ENCODE measurements at places on chromosomes 3 and 15.

- DNase-seq, result no peak
Measured at GRCh38 chr3:56133423-56133822, 334.8 kb downstream of the ERC2 start.

- no peak for DNase-seq
Measured at GRCh38 chr3:172204716-172205115, 165.3 kb downstream of the FNDC3B start.

- DNase-seq, result no peak
Measured at GRCh38 chr3:188177721-188178120, 23.8 kb downstream of the LPP start.

GRCh38 chr15:65663521-65663920, 41.8 kb downstream of the SLC24A1 start:
- DNase-seq, result no peak

DNA sequence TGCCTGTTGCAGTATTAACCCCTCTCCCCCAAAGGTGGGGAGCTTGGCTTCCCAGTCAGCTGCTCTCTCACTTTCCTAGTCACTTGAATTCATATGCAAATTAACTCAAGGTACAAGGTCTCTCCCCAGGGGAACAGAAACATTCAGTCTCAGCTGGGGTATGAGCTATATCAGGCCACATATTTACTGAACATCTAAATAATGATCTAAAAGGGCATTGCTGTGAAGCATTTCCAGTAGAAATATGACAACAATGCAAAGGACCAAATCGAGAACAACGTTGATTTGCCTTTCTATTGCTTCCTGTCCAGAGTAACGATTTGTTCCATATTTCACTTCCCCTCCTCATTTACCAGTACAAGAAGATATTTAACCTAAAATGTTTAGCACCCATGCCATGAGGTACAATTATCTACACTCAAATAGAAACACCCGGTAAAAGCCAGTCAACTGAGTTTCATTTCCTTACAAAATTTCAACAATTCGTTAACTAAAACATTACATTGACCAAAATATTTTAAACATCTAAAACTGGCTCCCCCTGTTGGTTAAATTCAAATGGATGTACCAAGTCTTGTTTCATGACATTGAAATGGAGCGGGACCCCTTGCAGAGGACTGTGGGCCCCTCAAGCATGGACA, 36.5 kb upstream of the KLHL6 start:
- DNase-seq, result no peak

DNA sequence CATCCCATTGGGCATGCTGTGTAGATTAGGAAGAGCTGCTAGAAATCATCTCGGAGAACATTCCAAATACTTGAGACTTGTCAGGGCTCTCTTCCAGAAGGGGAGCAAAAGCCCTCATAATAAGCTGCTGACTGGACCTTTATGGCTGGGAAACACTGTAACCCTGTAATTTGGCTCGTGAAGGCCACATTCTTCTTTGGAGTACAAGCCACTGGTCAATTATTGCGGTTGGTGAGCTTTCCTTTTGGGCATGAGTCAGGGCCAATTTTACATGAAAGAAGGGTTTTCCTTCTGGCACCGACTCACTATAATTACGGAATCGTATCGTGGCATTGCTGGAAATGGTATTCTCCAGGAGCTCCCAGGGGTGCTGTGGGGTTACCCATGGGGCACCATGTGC, 434.5 kb upstream of the RGMA start:
- DNase-seq, result no peak

DNA sequence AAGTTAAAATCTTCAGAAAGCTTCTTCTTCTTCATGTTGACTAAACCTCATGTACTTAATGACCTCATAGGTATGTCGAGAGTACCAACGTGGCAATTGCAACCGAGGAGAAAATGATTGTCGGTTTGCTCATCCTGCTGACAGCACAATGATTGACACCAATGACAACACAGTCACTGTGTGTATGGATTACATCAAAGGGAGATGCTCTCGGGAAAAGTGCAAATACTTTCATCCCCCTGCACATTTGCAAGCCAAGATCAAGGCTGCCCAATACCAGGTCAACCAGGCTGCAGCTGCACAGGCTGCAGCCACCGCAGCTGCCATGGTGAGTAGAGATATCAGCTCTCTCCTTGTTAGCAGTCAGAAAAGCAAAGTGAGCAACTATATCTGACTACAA, 176.5 kb downstream of the MBNL1 start:
- DNase-seq, result no peak

DNA sequence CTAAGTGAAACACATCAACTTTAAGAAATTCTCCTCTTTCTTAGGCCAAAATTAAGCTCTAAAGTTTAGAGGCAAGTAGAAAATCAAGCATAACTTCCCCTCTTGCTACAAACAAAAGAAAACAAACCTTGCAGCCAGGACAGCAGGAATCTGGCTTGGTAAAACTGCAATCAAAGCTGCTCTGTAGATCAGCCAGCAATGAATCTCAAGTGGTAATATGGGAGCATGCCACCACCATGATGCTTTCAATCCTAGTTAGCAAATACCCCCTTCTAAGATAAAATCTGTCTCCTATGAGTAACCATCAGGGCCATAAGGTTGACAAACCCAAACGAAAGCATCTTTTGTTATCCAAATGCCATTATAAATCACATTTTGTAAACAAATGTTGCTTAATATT, 208.3 kb upstream of the PLSCR5 start:
- DNase-seq, result no peak

GRCh38 chr15:87033056-87033455, 953.4 kb downstream of the AGBL1 start:
- DNase-seq, result no peak

DNA sequence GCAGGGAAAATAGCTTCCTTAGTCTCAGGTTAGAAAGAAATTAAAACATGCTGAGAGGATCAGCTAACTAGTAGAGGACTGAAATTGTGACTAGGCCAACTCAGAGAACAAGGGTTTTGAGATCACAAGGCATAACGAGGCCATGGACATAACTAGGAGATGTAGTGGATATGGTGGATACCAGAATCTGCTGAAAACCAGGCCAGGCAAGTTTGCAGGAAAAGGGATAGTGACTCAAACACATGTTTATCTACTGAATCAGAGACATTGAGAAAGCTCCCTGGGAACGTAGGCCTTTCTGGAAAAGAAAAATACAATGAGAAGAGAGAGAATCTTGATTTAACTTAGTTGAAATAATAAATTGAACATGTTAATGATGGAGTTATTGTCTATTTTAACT, 326.5 kb upstream of the GBE1 start:
- DNase-seq, result no peak

DNA sequence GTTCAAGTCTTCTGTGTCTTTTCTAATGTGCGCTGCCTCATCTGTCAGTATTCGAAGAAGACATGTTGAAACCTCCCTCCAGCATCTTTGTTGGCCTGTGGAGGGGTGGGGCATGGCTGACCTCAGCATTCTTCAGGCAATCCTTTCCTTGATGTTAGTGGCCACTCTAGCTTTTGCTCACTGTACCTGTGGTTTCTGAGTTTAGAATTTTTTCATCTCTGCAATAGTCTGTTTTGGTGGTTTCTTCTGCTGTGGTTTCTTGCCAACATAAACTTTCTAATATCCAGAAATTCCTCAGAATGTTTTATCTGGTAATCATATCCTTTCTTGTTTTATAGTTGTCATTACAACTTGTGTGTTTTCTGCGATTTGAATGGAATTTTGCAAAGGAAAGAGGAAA, 251.3 kb upstream of the NR2E3 start:
- DNase-seq, result no peak

GRCh38 chr3:10371167-10371566, 50.3 kb upstream of the SEC13 start:
- no peak for DNase-seq

GRCh38 chr3:170705131-170705530, 119.3 kb upstream of the SLC7A14 start:
- no peak for DNase-seq

GRCh38 chr15:64480891-64481290, 20.5 kb downstream of the ZNF609 start:
- no peak for DNase-seq

DNA sequence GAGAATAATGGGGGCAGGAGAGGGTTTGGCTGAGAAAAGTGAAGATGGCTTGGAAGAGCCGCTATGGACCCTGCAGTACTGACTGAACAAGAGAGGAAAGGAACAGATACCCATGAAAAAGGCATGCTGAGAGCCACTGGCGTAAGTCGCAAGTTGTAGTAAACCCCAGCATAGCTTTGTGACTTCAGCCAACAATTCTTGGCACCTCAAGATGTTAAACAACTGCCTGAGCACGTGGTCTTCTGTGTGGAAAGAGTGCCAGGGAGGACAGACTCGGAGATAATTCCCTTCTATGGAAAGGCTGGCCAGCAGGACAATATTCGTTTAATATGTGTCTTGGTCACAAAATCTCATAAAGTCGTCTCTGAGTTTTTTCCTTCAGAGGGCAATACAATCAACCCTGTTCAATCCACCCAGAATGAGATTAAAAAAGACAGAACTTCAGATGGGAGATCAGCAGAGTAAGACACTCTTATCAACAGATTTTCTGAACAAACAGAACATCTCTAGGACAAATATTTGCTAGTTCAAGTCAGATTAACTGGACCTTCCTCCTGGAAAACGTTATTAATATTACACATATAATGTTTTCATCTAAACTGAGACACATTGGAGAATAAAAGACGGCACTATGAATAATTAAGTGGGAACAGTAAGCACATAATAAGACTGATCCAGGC, 49.2 kb downstream of the NEK10 start:
- no peak for DNase-seq

DNA sequence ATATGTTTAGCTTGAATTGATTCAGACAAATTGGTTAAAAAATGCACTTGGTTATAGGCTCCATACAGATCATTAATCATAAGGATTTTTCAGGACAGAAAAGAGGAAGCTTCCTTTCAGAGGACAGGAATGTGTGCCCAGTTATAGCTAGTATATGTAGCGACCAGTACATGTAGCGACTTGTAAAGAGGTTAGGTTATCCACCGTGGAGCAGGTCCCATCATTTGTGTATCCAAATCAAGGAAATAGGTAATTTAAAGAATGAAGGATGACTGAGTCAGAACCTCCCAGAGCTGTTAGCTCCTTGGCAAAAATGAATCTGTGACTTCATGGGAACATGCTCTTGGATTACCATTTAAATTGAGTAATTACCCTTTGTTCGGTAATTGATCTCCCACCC, 15.8 kb upstream of the P2RY12 start:
- no peak for DNase-seq

DNA sequence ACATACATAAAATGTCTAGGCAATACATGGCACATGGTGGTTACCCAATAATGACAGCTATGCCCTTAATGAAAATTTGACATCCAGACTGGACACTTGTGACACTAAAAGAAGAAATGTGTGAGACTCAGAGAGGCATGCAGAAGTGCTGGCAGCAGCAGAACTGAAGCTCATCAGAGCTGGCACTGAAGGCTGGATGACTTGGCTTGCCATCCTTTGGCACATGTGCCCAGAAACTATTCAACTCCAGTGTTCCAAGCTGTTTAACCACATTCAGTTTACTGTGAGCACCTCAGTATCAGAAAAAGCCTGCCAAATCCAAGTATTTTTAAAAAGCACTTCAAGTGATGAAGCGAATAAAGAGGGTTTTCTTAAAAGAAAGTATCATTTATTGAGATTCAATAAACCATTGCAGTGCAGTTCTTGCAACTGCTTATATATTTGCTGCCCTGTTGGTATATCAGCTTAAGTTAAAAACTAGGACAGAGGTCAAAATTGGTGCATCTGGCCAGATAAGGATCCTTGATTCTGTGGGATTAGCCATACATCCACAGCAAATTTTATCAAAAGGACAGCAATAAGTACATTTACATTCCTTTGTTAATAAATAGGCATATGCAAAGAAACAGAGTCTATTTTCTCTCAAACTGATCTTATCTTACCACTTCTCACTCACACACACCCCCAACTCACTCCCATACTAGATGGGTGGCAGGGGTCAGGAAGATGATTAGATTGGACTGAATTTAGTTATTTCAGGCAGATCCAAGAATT, 15.8 kb downstream of the IGSF11 start:
- no peak for DNase-seq

DNA sequence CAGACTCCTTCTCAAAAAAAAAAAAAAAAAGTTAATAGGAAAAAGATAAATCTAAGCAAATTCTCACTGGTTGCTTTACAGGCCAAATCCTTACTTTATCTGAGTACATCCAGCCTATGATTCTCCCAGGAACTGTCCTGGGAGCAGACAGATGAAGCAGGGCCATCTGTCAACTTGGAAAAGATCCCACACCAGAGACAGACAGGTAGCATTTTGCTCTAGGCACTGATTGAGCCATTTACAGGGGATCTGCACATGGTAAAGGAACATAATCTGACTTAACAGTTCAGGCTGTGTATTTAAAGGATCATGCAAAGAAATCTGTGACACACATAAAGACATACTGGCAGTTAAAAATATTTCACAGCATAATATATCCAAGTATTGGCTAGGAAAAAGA, 1006.5 kb downstream of the TBL1XR1 start:
- DNase-seq, result no peak

- DNase-seq, result no peak
Measured at GRCh38 chr3:127172211-127172610, 20.7 kb upstream of the PRR23E start.

DNA sequence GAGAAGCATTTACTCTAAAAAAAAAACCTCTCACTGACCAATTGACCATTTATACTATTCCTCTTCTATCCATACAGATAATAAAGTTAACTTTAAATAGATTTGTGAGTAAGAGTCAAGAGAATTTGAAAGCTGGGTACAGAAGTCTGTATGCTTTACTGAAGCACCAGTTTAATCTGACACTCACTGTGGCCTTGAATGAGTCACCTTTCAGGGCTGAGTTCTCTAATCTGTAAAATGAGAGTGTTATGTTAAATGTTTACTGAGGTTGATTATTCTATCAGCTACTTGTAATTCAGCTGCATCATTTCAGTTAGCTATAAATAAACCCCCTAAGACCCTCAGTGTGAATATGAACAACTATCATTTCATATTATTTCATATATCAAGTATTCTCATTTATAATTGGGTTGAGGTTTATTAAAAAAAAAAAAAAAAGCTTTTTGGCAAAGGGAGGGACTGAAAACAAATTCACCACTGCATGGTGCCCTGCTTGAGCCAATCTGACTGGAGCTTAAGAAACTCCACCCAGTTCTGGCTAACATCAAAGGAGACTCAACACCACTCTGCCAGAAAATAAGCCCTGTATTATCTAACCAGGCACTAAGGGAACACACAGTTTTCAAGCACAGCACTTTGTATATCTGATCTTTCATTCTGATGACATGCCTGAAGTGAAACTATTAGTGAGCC, 2.8 kb downstream of the MAP4 start:
- peak; percentile 34 for DNase-seq

- DNase-seq, result peak; percentile 57
Measured at GRCh38 chr3:107855710-107856109, 235.1 kb downstream of the CD47 start.

GRCh38 chr3:78736863-78737262, 1030.9 kb downstream of the ROBO1 start:
- no peak for DNase-seq

GRCh38 chr3:127389913-127390312, 102.1 kb upstream of the PRR20G start:
- no peak for DNase-seq
